ENCODE measurements at places on chromosomes 7 and 10. TPM values are rescaled to one million over a fixed set of nuclear protein-coding genes. Genes with fewer than 3 reads are reported as not detected.

CD36 gene
- polyA plus RNA-seq, result 40.3 TPM

ENTPD1 gene
- 23.3 TPM for polyA plus RNA-seq

UROS gene
- polyA plus RNA-seq, result 44.4 TPM

PON1 gene
- polyA plus RNA-seq, result 0.95 TPM

TAF5 gene
- 8.8 TPM for polyA plus RNA-seq

CALHM3 gene
- polyA plus RNA-seq, result not detected

HGF gene
- polyA plus RNA-seq, result 4.9 TPM

CACNB2 gene
- 2.9 TPM for polyA plus RNA-seq

DNA sequence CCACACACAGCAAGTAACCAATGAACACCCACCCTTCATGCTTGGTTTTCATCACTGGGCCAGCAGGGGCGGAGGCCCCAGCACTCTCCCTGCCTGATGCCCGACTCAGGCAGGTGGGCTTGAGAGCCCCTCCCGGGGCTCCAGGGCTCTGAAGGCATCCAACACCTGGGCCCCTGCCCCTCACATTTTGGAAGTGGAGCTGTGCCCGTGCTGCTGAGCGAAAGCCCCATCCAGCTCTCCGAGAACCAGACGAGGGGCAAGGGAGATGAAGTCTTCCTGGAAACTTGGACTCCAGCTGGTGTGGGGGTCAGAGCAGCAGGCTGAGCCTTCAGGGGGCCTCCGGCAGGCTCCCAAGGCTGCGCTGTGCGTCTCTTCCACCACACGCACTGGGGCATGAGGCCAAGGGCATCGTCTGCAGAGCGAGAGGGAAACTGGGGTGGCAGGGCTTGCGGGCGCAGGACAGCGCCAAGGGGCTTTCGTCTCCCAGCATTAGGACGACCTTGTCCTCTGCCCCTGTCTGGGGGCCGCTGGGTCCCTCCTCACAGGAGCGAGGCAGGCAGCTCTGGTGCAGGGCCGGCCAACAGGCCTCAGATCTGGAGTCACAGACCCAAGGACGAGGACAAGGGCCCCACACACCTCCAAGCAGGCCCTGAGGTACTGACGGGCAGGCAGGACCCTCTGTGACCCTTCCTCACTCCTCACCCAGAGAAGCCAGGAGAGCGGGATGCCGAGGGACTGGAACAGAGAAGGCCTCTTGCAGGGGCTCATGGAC is 108.3 kb upstream of the FAM20C start:
- DNase-seq, result no peak

- no peak for DNase-seq
Measured at GRCh38 chr10:33416209-33416608, 81.7 kb upstream of the NRP1 start.

DNA sequence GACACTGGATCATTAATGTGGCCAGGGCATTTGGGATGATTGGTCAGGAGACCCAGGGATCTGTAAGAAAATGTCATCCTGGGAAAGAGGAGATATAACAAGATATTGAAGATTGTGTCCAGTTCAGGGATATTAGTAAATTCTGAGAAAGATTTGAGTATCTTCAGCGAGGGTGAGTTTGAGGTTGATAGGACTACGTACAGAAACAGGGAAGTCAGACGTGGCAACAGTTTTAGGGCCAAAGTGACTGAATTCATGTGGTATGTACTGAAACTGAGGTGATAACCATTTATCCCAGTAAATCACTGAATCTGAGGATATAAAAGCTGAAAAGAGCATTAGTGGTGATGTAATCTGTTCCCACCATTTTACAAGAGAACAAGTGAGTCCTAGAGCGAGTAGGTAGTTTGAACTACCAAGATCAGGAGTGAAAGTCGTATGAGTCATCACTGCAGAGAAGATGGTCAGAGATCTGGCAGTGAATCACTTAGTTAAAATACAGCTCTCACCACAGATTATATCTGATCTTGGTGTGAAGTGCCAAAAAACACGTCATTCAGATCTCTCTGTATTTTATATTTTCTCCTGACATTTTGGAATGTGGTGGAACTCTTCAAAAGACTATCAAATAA is 220.5 kb downstream of the CDK14 start:
- no peak for DNase-seq

- no peak for DNase-seq
Measured at GRCh38 chr7:139471740-139472353, 11.6 kb downstream of the KLRG2 start.

GRCh38 chr10:57706576-57707299 is 561.0 kb downstream of the IPMK start:
- DNase-seq, result no peak

GRCh38 chr7:141014125-141014523 is 628 bp downstream of the MRPS33 start:
- no peak for DNase-seq

DNA sequence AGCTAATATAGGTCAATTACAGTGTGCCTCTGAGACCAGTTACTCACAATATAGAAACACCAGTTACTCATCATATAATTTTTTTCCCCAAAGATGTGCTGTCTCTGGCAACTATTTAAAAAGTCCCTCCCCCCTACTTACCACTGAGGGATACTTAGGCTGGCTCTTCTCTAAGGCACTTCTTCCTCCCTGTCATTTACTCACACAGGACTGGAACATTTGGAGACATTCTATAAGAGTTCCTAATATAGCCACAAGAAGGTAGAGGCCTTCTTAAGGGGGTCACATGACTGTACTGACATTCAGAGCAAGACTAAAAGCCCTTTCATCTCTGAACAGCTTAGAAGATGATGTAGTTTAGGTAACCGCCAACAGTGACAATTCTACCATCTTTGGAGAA is 44.4 kb upstream of the SLIT1 start:
- no peak for DNase-seq

DNA sequence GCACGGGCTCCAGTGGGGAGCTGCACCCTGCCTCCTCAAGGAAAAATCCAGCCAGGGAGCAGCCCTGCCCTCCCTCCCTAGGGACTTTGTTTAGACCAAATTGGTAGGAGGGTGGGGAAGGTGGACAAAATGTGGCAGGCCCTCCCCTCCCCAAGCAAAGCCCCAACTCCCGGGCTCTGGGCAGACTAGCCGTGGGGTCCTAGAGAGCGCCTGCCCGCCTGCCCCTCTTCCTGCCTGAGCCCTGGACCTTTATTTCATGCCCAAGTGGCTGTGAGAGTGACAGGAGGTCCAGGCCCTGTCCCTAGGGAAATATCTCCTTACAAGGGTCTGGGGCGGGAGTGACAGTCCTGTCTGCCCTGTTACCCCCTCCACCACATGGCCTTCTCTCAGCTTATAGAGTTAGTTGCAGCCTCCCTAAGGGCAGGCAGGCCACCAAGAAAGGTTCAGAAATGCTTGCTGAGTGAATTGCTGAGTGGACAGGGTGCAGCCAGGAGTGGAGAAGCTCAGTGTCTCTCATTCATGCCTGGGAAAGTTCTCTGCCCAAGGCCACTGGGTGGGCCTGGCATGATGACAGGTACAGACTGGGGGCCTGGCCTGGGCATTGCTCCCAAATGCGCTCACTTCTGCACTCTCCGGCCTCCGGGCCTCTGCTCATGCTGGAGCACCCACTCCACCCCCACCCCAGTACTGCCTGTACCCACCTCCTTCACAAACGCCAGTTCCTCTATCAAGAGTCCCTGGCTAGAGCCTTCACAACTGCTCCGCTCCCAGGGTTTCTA is 25.2 kb downstream of the DNAJB12 start:
- DNase-seq, result no peak

GRCh38 chr7:69047151-69047754 is 551.0 kb upstream of the AUTS2 start:
- DNase-seq, result no peak

- no peak for DNase-seq
Measured at GRCh38 chr7:149302222-149302621, 40.2 kb downstream of the ZNF783 start.

- no peak for DNase-seq
Measured at GRCh38 chr10:26911811-26912461, 51.2 kb upstream of the ABI1 start.

GRCh38 chr7:106041140-106041717 is 70.9 kb downstream of the SYPL1 start:
- DNase-seq, result no peak

GRCh38 chr7:41976411-41976810 is 260.6 kb downstream of the GLI3 start:
- DNase-seq, result no peak

DNA sequence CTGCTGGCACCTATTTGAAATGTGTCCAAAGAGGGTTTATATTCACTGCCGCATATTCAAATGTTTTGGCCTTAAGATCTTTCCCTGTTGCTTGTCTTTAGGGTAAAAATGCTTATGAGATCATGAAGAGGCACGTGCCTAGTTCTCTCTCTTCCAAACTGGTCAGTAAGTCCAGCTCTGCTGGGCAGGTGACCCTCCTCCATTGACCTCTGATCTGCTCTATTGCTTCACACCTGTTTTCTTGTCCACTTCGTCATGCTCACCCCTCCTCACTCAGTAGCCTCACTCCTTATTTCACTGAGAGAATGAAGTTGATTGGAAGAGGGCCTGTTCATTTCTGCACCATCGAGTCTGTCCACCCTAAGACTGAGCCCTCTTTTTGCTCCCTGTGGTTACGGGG is 140.5 kb upstream of the COBL start:
- no peak for DNase-seq

GRCh38 chr10:65719790-65720189 is 1206.0 kb upstream of the LRRTM3 start:
- DNase-seq, result no peak

DNA sequence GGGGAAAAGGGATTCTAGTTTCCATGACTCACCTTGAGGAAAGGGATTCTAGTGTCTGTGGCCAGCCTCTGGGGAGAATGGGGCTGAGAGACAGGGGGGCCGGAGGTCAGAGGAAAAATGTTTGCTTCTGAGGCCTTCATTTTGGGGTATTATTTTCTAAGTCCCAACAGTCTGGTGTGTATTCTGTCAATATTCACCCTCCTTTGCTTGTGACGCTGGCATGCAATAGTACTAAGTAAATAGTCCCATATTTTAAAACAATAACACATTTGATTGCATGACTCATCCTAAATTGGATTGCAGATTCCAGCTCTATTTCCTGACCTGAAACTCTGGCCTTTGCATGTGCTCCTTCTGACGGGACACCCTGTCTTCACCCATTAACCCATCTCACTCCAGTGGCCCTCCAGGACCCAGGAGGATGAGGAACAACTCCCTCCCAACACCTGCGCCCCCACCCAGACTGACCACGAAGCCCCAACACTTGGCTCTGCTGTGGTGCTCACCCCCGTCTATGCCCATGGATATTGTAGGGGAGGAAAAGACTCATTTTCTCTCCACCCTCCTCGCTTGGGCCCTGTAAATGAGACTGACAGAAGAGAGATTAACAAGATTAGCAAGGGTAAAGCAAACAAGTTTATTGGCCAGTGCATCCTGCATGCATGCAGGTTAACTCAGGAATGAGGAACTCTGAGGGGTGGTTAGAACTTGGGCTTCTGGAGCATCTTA is 495.6 kb upstream of the KLF6 start:
- no peak for DNase-seq

- DNase-seq, result no peak
Measured at GRCh38 chr10:17076626-17077345, 52.8 kb downstream of the CUBN start.

GRCh38 chr10:11131112-11131639 is 113.5 kb downstream of the CELF2 start:
- DNase-seq, result no peak

DNA sequence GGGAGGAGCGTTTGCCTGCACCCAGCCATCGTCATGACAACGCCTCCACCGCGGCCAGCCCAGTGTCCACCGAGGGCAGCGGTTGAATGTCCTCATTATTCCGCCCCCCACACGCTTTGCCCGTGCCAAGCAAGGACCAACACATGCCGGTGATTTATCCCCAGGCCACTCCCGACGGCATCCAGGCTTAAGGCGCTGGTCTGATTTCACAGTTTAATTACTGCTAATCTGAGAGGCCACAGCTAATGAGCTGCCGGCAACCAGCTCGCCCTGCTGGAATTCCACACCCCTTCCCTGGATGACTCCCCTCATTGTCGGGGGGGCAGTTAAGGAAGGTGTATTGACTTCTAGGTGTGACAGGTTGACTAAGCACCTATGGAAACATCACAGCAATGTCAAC is 432.3 kb downstream of the DNAJB6 start:
- DNase-seq, result no peak

GRCh38 chr7:129041142-129042085 is 13.5 kb downstream of the TNPO3 start:
- no peak for DNase-seq

DNA sequence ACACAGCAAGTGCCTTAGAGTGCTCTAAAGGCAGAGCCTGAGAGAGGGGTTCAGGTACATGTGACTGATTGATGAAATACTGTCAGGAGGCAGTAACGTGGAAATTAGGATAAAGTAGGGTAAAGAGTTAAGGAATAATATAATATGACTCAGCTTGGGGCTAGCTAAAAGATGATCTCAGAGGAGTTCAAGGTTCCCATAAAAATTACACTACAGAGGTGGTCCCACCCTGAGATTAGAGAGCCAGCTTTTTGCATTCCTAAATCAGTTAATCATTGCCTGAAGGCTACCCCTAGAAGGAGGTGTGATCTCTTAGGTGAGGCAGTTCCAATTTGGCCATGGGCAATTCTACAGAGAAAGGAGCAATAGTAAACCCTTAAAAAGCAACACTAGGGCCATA is 5.8 kb downstream of the LIPJ start:
- no peak for DNase-seq

DNA sequence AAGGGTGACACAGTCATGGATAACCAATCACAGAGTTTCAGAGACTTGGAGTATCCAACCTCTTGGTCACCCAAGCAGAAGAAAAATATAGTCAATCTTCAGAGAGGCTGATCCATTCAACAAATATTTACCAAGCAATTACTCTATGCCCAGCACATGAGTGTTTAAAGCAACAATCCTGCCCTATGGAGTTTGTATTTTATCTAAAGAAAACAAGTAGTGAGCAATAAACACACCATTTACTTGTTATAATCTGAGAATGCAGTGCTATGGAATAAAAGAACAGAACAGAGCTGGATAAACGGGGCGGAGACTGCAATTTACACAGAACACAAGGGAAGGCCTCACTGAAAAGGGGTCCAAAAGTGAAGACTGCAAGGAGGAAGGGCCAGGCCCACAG is 63.8 kb downstream of the GRB10 start:
- DNase-seq, result no peak

DNA sequence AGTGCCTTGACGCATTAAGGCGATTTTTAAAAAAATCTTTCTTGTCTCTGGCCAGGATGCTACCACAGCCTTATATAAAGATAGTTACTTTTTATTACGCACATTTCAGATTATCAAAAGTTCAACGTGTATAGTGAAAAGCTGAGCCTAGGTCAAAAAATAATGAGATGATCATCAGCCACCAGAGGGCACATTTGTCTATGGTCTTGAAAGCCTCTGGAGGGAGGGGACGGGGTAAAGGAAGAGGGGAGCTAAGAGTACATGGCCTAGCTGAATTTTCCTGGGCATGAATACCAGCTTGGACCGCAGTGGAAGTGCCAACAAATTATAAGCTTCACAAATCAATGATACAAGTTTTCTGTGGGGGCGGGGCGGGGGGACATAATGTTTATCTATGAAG is 285.9 kb upstream of the SMIM30 start:
- DNase-seq, result no peak

- DNase-seq, result no peak
Measured at GRCh38 chr10:129713659-129714265, 246.7 kb downstream of the MGMT start.

GRCh38 chr7:27115221-27116026 is 12.9 kb upstream of the HOXA2 start:
- no peak for DNase-seq
